ENCODE measurements at places on chromosomes 16 and 17.

- no peak for DNase-seq
Measured at GRCh38 chr17:32586666-32587065, 99.9 kb downstream of the CDK5R1 start.

- DNase-seq, result no peak
Measured at GRCh38 chr17:38709104-38709820, 4.2 kb downstream of the MLLT6 start.

- no peak for DNase-seq
Measured at GRCh38 chr16:29987371-29988085, 7.9 kb downstream of the HIRIP3 start.

DNA sequence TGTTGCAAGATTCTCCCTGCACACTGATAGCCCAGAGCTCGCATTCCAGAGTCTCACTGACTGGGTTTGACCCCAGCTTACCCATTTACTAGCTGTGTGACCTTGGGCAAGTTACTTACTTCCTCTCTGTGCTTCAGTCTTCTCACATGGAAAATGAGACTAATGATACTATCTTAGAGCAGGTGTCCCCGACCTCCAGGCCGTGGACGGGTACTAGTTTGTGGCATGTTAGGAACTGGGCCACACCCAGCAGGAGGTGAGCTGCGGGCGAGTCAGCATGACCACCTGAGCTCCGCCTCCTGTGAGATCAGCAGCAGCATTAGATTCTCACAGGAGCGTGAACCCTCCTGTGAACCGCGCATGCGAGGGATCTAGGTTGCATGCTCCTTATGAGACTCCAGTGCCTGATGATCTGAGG is 15.8 kb downstream of the ANKFY1 start:
- DNase-seq, result no peak

GRCh38 chr16:23924128-23924527 is 88.3 kb downstream of the PRKCB start:
- no peak for DNase-seq

All from right renal cortex interstitium (tissue), 3 donors.